SJSA1 (cell line): ENCODE measurements at places on chromosomes 1 and 21.

- DNase-seq = no peak
These were observed 160.1 kb upstream of the PKN2 start for GRCh38 chr1:88523854-88524528.

DNA sequence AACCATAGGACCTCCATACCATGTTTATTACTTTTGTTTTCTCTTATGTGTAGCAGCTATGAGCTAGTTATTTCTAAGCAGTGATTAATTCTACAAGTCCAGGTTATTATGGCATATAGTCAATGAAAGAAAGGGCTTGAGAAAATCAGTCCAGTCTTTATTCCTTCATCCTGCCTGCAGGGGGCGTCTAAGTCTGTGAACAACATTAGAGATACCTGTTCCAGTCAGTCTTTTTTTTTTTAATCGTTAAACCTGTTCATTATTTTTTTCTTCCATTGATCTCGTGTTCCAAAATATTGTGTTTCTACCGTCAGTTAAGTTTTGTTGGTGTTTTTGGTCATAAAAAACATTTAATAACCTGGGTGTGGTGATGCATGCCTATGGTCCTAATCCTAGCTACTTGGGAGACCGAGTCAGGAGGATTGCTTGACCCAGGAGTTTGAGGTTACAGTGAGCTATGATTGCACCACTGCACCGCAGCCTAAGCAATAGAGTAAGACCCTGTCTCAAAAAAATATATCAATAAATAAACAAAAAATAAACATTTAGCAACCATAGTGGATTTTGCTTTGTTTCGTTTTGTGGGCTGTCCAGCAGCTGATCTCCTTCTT, 29.4 kb upstream of the CD2 start:
- DNase-seq = peak; percentile 56

- no peak for DNase-seq
These were observed 136.3 kb downstream of the GPR52 start for GRCh38 chr1:174584071-174584470.

DNA sequence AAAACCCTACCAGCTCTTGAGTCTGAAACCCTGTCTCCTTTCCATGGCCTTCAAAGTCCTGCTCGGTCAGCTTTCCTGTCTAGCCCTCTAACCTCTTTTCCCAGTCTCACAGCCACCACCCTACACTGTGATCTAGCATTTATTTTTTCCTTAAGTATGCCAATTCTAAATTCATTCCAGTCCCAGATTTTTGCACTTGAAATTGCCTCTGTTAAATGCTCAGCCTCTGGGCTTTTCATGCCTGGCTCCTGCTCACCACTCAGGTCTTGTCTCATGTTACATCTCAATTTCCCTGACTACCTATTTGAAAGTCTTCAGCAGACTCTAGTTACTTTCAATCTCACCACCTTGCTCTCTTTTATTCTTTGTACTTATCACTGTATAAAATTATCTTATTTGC, 176.2 kb downstream of the ADGRL4 start:
- no peak for DNase-seq

DNA sequence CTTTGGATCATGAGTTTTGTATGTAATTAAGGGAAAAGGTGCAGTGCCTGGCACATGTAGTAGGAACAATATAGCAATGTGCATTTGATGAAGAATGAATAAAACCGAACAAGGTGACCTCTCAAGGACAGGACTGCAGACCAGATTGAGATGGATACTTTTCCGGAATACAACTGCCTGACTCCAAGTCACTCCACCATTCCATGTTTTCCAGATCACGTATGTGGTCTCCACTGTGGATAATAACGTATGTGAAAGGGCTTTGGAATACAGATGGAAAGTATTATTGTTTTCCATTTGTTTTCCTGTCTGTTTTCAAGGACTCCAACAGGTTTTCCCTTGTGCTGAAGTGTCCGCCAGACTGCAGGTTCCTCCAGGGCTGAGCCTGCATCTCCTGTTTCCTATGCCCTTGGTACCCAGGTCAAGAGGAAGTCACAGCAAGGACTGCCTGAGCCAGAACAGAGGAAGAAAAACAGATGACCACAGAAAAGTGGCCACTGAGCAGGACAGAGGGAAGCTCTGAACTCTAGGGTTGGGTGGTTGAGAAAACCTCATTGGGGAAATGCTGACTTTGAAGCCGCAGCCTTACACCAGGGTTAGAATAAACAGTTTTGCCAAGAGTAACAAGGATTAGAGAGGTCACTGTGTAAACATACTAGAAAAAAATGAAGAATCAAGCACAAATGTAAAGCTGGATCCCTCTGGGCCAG, 4.0 kb downstream of the CFAP45 start:
- DNase-seq = no peak

GRCh38 chr1:180956028-180956640, 43.4 kb downstream of the KIAA1614 start:
- no peak for DNase-seq

- peak; percentile 47 for DNase-seq
These were observed 26.4 kb downstream of the OPTC start for GRCh38 chr1:203520315-203520714.

DNA sequence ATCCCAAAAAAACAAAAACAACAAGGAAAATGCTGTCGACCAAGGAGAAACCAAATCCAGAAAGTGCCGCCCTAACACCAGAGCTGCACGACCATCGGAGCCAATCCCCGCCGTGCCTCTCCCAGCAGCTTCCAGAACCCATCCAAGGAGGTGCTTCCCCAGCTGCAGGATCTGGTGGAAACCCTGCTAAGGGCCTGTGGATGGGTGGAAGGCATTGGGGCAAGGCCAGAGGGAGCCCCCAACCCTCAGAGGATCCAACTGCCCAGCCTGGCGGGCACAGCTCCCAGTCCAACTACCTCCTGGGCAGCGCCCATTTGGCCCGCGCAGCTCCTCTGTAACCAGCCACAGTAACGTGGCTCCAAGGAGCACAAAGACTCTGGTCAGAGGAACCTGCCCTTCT, 81.6 kb downstream of the NPHP4 start:
- DNase-seq = no peak

- DNase-seq = no peak
These were observed 53.1 kb upstream of the GPR37L1 start for GRCh38 chr1:202069662-202070061.

DNA sequence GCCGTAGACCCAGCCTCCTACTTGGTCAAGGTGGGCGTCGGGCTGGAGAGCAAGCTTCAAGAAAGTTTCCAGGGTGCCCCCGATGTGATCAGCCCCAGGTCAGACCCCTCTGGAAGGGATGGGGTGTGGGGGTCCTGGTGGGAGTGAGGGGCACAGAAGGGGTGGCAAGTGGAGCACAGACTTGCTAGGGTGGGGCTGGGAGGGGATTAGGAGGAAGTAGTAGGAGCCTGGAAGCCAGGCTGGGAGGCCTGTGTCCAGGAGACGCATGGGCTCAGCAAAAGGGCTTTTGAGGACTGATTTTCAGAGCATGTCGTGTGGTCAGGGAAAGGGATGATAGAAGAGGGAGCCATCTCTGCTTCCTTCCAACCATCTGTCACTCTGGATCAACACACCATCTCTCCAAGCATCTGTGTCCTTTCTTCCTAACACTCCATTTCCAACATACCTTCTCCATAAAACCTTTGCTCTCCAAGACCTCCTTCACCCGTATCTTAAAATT, 8.5 kb downstream of the TRIM46 start:
- DNase-seq = no peak
